Lung microvascular endothelial cell (primary cell): ENCODE measurements at places on chromosomes 1 and 21. TPM values are rescaled to one million over a fixed set of nuclear protein-coding genes. Genes with fewer than 3 reads are reported as not detected.

Gene LCE3D
- total RNA-seq, result not detected in 2 replicates

DNA sequence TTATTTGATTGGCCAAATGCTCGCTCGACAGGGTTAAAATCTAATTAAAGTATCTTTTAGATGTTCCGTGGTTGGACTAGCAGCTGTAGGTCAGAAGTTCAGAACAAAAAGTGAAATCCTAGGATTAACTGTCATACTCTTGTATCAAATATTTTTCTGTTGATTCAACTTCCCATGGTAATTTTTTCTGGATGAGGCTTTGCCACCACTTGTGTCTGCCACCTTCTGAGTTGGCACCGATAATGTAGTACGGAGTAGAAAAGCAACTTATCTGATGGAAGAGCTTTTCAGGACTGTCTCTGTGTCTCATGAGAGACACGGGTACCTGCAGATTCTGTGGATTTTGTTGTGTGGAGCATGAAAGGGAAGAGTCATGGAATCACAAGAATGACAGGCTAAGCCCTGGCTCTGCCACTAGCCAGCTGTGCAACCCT lies 44.6 kb upstream of the CNN3 start:
- peak; percentile 38 for DNase-seq

DNA sequence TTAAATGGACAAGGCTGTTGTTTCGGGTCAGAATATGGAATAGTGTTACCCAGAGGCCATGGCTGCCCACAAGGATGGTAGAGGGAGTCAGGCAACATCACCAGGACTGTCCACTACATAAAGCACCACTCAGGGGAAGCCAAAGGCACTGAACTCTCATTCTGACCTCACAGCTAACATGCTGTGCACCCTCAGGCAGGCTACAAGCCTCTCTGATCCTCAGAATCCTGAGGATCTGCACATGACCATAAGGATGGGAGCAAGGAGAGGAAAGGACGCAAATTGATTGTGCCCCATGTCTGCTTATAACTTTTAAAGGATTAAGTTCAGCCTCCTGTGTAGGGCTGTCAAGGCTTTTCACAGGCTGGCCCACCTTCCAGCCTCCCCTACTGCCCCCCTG lies 38.7 kb downstream of the PLEKHA6 start:
- no peak for DNase-seq

Gene OR2T35
- not detected in 2 replicates for total RNA-seq

DNA sequence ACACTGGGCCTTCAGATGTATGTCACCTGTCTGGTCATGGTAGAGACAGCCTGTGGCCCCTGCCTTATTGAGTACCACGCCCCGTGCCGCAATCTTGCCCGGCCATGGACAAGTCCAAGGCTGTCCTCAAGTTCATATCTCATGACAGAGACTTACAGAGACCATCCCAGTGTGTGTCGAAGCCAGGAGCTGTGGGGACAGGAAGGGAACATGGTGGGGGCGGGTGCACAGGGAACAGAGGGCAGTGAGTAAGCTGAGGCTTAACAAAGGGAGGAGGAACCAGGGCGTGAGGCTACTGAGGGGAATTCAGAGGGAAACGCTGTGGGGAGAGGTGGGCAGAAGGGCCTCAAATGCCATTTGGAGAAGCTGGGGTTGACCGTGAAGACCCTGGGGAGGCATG lies 75.8 kb downstream of the ALPL start:
- DNase-seq, result peak; percentile 52

- DNase-seq, result no peak
Measured at GRCh38 chr1:50450861-50451653, 27.8 kb upstream of the DMRTA2 start.

DNA sequence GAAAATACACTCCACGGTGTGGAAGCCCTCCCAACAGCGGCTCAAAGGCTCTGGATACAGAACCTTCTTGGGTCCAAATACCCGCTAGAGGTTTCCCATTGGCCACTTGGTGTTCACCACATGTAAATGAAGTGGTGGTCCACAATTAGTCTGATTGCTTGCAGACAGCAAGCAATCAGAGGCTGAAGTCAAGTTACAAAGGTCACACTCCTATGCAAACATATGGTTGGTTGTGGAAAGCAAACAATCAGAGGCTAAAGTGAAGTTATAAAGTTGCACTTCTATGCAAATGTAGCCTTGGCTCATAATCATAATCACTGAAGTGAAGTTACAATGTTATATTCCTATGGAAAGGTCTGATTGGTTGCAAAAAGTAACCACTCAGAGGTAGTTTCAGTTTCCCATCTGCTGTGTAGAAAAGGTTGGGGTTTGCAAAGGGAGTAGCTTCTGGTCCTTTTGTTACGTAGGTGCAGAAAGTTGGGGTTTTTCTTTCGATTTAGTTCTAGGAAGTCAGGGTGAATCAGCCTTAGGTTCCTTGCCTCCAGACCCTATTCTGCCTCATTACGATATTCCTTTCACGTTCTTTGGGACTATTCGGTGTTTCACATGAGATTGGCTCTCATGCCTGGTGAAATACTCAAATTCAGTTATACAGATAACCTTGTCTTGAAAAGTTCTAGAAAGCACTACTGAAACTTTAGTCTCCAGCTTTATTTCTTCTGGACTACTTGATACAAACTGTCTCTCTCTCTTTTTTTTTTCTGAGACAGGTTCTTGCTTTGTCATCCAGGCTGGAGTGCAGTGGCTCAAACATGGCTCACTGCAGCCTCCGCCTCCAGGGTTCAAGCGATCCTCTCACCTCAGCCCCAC lies 36.7 kb upstream of the MTF2 start:
- no peak for DNase-seq

- DNase-seq, result no peak
Measured at GRCh38 chr1:177848577-177848976, 121.3 kb downstream of the SEC16B start.

DNA sequence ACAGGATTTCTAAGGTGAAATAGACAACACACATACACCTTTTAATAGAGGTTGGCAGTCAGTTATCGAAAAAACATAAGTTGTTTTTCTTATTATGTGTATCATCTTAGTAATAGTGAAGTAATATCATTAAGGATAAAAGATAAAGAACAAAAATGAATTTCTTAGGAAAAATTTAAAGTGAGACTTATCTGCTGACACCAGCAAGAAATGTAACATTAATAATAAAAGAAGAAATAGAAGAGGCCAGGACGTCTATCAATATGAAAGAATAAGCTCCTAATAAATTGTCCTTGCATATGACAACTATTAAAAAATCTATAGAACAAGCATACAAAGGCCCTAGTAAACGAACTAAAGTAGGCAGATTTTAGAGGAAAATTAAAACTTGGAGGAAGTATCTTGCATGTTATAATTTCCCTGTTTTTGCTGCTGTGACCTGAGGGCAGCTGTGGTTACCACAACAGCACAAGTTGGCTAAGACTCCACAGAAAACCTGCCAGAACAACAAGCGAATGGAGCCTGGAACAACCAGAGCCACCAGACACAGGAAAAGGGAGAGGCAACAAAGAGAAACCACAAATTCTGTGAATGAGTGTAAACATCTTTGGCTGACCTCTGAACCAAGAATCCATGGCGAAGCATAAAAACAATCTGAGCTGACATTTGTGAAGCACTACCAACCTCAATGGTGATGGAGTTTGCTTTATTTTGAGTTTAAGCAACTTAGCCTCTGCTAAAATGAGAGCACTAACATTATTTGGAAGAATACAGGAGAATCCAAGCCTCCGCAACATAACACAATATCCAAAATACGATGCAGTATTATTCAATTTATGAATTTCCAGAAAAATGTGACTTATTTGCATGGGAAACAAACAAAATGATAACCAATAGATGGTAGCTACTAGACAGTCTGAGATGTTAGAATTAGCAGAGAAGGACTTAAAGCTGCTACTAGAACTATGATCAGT lies 207.5 kb downstream of the KCNT2 start:
- DNase-seq, result peak; percentile 96

Gene CYP4B1
- total RNA-seq, result not detected in 2 replicates

- DNase-seq, result peak; percentile 88
Measured at GRCh38 chr1:161367684-161368400, at the start of gene CFAP126. CFAP126 (minus strand) TSS chr1:161367876; CDS start chr1:161367868, 8 bp downstream.

DNA sequence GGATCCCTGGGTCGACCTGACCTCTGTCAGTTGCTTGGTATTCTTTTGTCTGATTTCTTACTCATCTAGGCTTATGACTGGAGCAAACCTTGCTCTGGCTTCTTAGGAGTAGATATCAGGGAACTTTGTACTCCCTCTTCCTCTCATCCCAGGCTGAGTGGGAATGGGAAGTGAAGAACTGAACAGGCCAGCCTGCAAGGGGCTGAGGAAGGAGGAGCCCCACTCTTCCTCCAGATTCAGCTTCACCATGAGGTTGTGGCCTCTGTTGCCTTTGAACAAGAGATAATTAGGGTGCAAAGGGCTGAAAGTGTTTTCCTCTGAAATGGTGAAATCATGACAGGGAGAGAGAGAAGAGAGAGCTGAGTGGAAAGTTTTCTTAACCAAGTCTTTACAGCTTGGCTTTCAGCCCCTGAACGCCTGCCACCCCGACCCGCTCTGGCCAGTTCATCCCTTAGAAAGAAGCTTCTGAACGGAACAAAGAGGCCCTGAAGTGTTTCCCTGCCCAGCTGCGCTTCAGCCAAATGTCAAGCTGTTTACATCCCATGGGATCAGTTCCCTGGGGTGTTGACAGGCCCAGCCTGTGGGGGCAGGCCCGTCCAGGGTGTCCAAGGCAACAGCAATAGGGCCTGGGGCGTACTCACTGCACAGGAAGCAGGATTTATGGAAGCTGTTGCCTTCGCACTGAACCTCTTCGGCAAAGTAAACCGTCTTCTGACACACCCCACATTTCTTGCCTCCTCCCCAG lies 11.2 kb downstream of the CSRP1 start:
- DNase-seq, result peak; percentile 72

Gene DNAH14
- 3.5 and 4.8 TPM in 2 replicates for total RNA-seq

GRCh38 chr1:68814067-68814466 lies 317.2 kb upstream of the DEPDC1 start:
- DNase-seq, result no peak
